ENCODE measurements at places on chromosomes 12 and 14. TPM values are rescaled to one million over a fixed set of nuclear protein-coding genes. Genes with fewer than 3 reads are reported as not detected.

DNA sequence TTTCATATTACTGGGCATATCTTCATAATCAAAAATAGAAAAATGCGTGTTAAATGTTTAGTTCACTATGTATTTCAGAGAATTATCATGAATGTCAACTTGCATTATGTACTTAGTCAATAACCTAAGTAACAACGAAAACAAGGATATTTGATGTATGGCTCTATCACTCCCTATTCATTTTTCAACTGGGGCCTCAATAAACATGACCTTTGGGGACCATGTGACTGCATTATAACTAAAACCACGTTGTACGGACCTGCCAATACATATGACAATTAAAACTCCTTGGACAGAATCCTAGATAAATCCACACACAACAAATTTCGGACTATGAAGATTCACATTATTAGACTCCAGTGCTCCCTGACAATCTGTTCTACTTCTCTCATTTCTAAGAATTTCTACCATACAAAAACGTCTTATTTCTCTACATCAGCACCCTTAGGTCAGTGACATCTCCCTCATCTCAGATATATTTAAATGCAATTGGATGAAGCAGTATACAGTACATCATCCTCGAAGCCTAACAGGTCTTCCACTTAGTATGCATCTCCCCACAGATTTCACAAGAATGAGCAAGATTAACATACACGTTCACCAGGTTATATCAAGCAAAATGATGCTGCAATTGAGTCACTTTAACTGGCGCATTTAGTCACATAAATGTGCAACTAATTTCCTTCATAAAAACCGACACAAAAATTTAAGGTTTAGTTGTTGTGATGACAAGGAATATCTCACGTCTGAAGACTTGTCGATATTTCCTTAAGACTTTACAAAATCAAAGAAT is 1.5 kb downstream of the UBE2N start:
- peak overlapping the region; percentile 94 for H3K27ac ChIP-seq
- H3K27me3 ChIP-seq: no peaks in the 10 kb centered on the region
- H3K4me3 ChIP-seq: peak overlapping the region; percentile 92
- H3K36me3 ChIP-seq: peaks cover 21% of the 10 kb centered on the region

The TMCC3 gene
- 0.10 TPM for total RNA-seq

DNA sequence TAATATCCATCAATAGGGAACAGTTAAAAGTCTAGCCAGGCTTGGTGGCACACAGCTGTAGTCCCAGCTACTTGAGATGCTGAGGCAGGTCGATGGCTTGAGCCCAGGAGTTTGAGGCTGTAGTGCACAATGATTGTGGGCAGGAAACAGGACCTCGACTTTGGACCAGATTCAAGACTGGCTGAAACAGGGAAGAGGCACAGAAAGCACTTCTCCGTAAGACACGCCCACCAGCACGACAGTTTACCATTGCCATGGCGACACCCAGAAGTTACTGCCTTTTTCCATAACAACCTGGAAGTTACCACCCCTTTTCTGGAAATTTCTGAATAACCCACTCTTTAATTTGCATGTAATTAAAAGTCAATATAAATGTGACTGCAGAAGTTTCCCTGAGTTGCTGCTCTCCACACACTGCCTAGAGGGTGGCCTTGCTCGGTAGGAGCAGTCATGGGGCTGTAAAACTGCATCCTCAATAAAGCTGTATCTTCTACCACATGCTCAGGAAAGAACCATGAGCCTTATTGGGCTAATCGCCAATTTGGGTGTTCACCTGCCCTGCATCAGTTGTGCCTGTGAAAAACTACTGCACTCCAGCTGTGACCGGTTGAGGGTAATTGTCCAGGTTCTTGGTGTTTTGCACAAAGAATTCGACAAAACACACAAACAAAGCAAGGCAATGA is 4.6 kb upstream of the LRRC23 start:
- H3K27me3 ChIP-seq: no peaks in the 10 kb centered on the region
- H3K36me3 ChIP-seq: no peaks in the 10 kb centered on the region
- no peak overlapping the region for H3K4me3 ChIP-seq
- no peak overlapping the region for H3K27ac ChIP-seq
- H3K4me1 ChIP-seq: peaks cover 12% of the 10 kb centered on the region
- DNase-seq: peak; percentile 30

DNA sequence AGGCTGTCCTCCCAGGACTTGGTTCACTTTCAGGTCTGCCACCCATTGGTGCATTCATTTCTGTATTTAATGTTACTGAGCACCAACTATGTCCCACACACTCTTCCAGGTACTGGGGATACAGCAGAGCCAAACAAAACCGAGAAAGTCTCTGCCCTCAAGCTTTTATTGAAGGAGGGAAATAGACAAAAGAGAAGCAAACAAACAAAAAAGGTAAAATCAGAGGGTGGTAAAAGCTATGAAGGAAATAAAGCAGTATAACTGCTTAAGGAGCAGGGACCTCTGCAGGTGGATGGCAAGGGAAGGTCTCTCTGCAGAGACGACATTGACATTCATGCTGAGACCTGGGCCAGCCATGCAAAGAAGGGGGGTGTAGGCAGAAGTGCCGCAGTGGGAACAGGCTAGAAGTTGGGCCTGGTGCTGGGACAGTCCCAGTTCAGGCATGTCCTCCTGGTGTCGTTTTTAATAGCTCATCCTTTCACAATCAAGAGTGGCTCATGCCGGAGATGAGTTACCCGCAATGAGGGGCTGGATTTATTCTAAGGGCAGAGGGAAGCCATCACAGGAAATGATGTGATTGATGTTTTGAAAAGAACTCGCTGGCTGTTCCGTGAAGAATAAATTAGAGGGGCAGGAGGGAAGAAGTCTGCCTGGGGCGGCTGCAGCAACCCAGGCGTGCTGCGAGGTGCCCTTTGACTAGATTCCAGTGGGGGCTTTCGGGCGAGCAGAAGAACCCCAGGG is 72.8 kb downstream of the IRF2BPL start:
- peaks cover 5% of the 10 kb centered on the region for H3K36me3 ChIP-seq
- H3K27me3 ChIP-seq: no peaks in the 10 kb centered on the region
- peak; percentile 69 for DNase-seq
- peaks cover 55% of the 10 kb centered on the region for H3K4me1 ChIP-seq

GRCh38 chr14:91496790-91497189 is 13.3 kb downstream of the PPP4R3A start:
- peaks cover 71% of the 10 kb centered on the region for H3K4me1 ChIP-seq
- H3K27me3 ChIP-seq: no peaks in the 10 kb centered on the region
- DNase-seq: no peak
- H3K4me3 ChIP-seq: no peak overlapping the region
- peaks cover 56% of the 10 kb centered on the region for H3K36me3 ChIP-seq

DNA sequence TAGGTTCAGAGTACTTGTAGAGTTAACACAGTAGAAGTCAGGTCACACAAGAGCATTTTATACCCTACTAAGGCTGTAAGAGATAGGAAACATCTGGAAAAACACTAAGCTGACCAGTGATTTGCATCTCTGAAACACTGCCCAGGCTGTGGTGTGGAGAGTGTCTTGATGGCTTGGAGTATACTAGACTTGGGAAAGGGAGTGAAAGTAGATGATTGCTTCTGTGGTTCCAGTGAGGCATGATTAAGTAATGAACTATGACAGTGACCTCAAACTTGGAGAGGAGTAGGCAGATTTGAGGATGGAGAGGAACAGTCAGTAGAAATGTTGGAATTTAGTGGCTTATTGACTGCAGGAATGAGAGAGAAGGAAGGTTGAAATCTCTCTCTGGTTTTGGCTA is 201.2 kb downstream of the FLRT2 start:
- no peak overlapping the region for H3K27ac ChIP-seq
- no peak for DNase-seq
- H3K4me3 ChIP-seq: no peak overlapping the region
- H3K36me3 ChIP-seq: no peaks in the 10 kb centered on the region

The DPF3 gene
- total RNA-seq: 1.3 TPM

DNA sequence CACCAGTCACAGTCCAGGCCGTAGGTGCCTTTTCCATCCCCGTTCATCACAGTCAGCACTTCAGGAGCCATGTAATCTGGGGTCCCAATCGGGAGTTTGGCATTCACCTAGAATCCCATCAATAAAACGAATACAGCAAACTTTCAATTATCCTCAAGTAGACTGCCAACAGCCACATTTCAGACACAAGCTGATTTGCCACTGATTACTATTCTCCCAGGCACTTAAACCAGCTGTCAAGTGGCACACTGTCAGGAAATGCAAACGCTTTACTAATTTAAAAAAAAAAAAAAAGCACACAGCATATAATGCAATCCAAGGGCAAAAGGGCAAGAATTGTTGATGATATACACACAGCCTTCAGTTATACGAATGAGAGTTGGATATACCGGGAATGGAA is 51.9 kb downstream of the CIT start:
- peaks cover 31% of the 10 kb centered on the region for H3K36me3 ChIP-seq
- H3K4me3 ChIP-seq: no peak overlapping the region
- peaks cover 5% of the 10 kb centered on the region for H3K4me1 ChIP-seq
- no peaks in the 10 kb centered on the region for H3K27me3 ChIP-seq
- H3K27ac ChIP-seq: no peak overlapping the region
- DNase-seq: no peak

DNA sequence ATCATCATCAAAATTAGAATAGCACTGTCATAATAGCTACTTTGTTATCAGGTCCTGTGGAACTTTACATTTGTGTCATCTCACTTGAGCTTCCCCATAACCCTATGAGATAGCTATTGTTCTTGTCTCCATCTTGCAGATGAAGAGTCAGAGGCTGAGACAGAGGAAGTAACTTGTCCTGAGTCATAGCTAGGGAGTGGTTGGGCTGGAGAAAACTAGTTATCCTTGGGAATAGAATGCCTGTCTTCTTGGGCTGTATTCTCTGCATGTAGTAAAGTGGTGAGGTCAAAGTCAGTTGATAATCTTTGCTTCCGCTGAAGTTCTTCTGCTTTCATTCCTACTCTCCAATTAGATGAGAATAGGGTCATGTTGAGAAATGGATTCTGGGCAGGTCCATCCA is 117.0 kb downstream of the SMOC1 start:
- DNase-seq: no peak
- H3K27ac ChIP-seq: no peak overlapping the region
- no peak overlapping the region for H3K4me3 ChIP-seq
- H3K36me3 ChIP-seq: no peaks in the 10 kb centered on the region

GRCh38 chr12:97837401-97837800 is 374.8 kb downstream of the RMST start:
- no peak overlapping the region for H3K27ac ChIP-seq
- no peak overlapping the region for H3K4me3 ChIP-seq
- H3K4me1 ChIP-seq: no peaks in the 10 kb centered on the region
- no peaks in the 10 kb centered on the region for H3K27me3 ChIP-seq
- no peaks in the 10 kb centered on the region for H3K36me3 ChIP-seq

DNA sequence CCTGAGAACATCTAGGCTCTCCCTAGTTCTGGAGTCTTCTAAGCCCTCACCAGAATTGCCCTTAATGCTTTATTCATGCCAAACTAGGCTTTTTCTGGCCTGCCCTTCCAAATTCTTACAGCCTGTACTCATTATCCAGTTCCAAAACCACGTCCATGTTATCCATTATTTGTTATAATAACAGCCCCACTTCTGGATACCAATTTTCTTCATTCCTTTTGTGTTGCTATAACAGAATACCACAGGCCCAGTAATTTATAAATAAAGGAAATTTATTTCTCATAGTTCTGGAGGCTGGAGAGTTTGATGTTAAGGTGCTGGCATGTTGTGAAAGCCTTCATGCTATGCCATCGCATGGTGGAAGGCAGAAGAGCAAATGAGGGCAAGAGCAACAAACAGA is 68.0 kb upstream of the AMIGO2 start:
- DNase-seq: no peak
- H3K27ac ChIP-seq: no peak overlapping the region
- H3K36me3 ChIP-seq: peaks cover 31% of the 10 kb centered on the region

The TSPAN11 gene
- not detected for total RNA-seq

- no peak overlapping the region for H3K27ac ChIP-seq
- no peak overlapping the region for H3K4me3 ChIP-seq
- H3K27me3 ChIP-seq: no peaks in the 10 kb centered on the region
- DNase-seq: no peak
Observed at GRCh38 chr12:42129595-42130204, 15.0 kb downstream of the GXYLT1 start.
